ENCODE measurements at places on chromosomes 5 and 9.

DNA sequence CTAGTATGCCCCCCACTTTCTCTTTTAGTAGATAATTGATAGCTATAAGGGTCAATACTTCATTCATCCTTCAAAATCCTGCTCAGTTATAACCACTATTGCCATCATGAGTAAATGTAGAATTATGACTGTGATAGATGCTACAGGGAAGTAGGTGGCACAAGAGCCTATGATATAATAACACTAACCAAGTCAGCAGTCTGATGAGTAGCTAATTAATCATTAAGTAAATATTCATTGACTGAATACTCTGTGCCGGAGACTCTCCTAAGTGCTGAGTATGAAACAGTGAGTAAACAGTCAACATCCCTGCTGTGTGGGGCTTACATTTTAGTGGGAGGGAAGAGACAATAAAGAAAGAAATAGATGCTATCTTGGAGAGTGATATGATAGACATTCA lies 430.3 kb upstream of the ZNF462 start:
- DNase-seq = no peak

- DNase-seq = no peak
These were observed 44.4 kb downstream of the TTC39B start for GRCh38 chr9:15262581-15262980.

- no peak for DNase-seq
These were observed 2.0 kb upstream of the MAP3K1 start for GRCh38 chr5:56813302-56813701.

DNA sequence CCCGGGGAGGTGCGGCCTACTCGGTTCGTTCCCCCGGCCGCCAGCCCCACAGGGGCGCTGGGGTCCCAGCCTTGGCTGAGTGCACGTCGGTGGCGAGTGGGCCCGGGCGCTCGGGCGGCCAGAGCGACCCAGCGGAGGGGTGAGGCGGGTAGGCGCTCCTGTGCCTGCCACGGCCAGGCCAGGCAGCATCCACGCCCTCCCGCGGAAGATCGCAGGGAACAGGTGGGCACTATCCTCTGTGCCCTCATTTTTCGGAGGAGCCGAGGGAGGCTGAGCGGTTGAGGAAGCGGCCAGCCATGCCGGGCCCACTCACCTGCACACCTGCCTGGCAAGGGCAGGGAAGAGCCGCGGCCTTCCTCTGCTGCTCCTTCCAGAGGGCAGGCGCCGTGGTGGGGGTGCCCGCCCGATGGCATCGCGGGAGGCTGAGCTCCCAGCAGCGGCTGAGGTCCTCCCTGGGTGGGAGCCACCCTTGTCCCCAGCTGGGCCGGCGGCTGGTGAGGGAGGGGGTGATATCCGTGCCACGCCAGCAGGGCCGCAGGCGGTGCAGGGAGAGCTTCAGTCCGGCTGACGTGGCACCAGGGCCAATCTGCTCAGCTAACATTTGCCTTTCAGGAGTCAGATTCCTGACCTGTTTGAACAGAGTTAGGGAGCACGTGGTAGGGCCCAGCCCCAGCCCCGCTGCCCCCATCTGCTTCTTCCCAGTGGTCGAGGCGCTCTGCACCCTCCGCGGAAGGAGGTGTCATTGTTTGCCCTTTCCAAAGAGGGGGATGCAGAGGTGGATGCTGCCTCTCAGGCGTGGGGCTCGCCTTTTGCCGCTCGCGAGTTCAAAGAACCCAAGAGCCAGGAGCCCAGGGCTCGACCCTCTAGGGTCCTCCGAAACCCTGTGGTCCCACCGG lies 1.6 kb upstream of the SEC16A start:
- no peak for DNase-seq

DNA sequence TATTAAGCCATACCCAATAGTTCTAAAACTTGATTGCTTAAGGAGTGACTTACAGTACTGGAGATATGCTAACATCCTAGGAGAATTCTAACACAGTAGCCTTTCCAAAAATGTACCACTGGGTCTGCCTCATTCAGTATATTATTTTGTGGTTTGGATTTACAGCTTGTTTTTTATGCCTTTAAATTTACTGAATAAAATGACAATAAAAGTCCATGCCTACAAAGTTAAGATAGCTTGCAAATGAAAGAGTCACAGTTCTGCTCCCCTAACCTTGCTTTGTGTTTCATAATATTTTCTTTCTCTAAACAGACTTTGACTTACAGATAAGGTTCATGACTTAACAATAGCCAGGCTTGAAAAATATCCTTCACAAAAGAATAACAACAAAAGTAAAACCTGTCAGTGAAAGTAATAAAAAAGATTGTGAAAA lies 951.1 kb upstream of the NUDT12 start:
- DNase-seq = no peak

DNA sequence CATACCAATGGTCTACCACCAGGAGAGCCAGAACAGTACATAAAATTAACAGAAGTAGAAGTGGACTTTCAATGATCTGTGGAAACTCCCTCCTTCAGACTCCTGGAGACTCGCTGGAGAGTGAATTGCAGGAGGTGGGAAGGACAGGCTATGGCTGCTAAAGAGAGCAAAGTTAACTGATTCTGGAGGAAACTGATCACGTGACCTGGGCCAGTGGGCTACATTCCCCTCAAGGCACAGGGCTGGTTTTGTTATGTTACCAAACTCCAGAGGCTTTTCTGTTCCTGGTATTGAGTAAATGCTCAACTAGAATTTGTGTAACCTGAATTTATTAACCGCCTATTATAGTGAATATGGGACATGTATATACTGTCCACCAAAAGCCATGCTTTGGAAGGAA lies 372.6 kb downstream of the MTRR start:
- no peak for DNase-seq

- DNase-seq = no peak
These were observed 4.5 kb upstream of the LMX1B start for GRCh38 chr9:126609191-126609590.

DNA sequence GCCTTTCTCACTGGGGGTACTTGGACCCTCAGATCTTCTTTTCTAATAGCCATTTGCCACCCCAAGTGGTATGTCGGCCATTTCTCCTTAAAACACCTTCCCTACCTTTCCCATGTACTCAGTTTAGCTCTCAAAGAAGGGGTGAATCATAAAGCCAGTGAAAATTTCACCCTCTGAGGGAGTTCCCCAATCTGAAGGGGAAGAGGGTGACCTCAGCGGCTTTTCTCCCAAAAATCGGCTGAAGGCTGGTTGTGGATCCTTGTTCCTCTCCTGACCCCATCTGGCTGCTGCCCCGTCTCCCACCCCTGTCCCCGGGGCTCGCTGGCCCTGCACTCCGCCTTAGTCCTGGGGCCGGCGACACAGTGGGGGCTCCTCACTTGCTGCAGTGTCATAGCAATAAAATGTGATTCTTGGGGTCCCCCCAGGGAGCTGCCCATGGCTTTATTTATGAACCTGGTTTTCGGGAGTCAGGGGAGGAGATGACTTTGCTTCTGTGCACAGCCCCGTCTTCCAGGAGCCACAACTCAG lies 17.3 kb upstream of the LTC4S start:
- no peak for DNase-seq

- DNase-seq = no peak
These were observed 481.9 kb downstream of the ARHGEF28 start for GRCh38 chr5:74107899-74108298.

DNA sequence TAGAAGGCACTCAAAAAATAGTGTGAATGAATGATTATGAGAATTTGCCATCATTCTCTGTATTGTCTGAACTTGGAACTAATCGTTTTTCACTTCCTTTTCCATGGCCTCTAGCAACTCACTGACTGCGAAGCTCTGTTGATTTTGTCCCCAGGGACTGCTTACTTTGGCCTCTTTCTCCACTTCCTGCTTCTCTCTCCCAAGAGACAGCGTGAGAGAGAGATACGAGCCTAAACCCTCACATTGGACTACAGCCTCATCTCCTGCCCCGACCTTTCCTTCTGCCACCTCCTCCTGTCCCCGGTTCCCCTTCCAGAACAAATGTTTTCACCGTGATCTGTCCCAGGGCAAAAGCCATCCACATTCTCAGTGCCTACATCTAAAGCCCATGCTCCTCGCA lies 300.8 kb upstream of the PANK3 start:
- no peak for DNase-seq

DNA sequence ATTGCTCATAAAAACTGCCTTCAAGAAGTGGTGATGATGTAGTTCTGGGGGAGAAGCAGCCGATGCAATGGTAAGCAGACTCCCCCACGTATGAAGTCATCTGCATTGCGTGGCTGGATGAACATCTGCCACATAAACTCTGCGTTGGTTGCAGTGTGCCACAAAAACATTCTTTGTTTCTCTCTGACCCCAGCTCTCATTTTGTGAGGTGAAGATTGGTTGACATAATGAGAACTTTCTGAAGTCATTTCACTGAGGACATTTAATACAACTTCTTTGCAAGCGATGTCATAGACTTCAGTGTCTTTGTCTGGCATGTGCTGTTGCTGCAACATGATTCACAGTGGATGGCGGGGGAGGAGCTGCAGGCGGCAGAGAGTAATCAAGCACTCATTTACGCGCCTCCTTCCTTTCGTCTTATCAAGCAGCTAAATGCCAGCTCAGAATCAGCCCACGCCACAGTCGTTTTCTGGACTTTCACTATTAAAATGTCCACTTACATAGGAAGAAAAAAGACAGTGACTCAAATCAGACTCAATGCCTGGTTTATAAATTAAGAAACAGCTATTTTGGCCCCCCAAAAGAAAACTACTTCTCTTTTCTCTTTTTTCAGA lies 91.5 kb upstream of the NFIL3 start:
- peak; percentile 27 for DNase-seq

DNA sequence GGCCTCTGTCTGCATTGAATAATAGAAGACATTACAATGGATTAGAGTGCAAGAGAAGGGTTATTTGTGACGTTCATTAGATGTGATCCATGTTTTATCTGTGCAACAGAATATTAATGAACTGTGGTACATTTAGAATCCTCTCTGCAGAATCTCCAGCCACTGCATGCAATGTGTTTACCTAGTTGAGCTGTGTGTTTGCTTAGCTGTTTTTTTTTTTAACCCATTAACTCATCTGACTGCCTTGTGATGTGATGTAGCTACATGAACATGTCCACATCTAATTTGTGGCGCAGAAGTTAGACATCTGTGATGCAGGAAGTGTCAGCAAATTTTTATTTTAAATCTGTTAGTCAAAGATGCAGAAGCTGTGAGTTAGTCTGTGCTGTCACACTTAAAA lies 236.9 kb downstream of the CD180 start:
- DNase-seq = no peak

- no peak for DNase-seq
These were observed 191.9 kb downstream of the EBF1 start for GRCh38 chr5:158907856-158908255.

GRCh38 chr5:4023091-4023752 lies 427.6 kb downstream of the IRX1 start:
- no peak for DNase-seq

All from iPS-NIHi11 (cell line).